ENCODE measurements at places on chromosomes 16 and 17. TPM values are rescaled to one million over a fixed set of nuclear protein-coding genes. Genes with fewer than 3 reads are reported as not detected.

The TBX6 gene
- 3.6 TPM for total RNA-seq

- no peak for DNase-seq
These were observed 142.5 kb upstream of the HS3ST2 start for GRCh38 chr16:22671301-22672076.

The FAM20A gene
- 0.59 TPM for total RNA-seq

DNA sequence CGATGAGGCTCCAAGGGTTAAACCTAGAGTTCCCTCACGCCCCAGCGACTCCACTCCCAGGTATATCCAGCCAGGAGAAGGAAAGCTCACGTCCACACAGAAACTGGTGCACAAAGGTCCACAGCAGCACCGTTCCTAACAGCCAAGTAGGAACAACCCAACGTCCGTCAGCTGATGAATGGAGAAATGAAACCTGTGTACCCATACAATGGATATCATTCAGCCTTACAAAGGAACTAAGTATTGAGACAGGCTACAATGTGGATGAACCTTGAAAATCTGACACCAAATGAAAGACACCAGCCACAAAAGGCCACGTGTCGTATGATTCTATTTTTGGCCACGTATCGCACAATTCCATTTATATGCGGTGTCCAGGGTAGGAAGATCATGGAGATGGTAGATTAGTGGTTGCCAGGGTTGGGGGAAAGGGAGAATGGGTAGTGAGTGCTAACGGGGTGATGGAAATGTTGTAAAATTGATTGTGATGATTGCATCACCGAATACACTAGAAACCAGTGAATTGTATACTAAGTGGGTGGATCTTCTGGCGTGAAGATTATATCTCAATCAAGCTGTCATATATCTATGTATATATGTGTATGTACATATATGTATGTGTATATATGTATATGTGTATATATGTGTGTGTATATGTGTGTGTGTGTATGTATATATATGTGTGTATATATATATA, 30.1 kb downstream of the NLRC3 start:
- DNase-seq: no peak

GRCh38 chr17:35046245-35046644, 17.3 kb downstream of the RFFL start:
- DNase-seq: no peak

- no peak for DNase-seq
These were observed 24.1 kb upstream of the ENGASE start for GRCh38 chr17:79050551-79050950.

- DNase-seq: no peak
These were observed 115.9 kb downstream of the ANKRD11 start for GRCh38 chr16:89374393-89374960.

DNA sequence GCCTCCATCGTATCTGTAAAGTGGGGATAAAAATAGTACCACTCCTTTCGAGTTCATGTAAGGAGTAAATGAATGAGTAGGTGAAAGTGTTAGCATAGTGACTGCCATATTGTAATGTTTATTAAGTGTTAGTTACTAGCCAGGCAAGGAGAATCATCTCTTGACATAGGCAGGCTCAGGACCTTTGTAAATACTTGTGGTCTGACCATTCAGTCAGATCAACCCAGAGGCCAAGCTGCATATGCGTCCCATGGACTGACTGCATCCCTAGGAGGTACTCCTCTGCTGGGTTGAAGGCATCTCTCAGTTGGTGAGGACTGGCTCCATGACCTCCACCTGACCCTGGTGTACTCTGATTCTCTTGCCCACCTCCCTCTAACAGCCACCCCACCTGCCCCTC, 40.5 kb upstream of the CDRT4 start:
- no peak for DNase-seq

DNA sequence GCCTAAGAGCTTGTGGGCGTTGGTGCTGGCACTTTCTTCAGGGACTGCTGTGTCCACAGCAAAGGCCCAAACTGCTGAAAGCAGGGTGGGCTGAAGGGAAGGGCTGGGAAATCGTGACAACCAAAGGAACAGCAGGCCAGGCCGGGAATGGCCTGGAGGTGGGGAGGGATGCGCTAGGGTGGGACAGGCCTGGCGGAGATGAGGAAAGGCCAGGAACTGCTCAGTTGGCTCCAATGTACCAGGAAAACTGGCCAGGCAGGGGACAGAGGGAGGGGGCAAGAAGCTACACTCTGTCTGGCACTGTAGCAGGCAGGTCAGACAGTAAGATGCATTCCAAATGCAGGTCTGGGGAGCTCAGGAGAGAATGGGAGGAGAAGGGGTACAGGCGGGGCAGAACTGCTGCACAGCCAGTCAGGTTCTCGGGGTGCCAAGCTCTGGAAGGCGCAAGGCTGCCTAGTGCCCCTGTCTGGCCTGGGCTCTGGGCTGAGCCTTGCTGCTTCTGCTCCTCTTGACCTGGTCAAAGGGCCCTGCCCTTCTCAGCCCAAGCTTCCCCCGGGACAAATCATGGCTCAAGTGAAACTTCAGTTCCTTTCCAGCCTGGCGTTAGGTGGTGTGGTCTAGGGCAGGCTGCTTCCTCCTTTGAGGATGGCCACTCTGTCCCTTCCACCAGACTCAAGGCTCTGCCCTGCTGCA, 7.3 kb downstream of the PNMT start:
- peak; percentile 96 for DNase-seq

Data from Calu3 (cell line).